ENCODE measurements at places on chromosomes 7 and 10.

DNA sequence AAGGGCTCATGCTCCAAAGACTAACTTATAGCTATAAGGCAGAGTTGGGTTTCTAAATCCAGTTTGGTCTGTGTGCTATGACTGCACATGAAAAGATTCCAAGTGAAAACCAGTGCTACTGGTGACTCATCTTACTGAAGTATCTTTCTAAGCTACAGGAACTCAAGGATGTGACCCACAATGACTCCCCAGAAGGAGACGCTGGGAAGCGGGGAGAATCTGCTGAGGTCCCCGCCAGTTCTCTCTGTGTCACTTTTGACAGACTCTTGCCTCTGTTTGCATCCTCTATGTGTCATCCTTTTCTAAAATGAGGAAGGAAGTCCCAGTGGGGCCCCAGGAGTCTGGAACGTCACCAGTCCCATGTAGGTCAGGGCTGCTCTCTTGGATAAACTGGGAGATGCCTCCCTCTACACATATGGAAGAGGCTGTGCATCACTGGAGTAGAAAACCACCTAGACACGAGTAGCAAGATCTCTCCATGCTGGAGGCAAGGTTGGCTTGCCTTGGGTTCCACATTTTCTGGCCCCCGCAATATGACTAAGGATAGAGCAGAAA is 28.8 kb upstream of the GPR26 start:
- no peak for DNase-seq

DNA sequence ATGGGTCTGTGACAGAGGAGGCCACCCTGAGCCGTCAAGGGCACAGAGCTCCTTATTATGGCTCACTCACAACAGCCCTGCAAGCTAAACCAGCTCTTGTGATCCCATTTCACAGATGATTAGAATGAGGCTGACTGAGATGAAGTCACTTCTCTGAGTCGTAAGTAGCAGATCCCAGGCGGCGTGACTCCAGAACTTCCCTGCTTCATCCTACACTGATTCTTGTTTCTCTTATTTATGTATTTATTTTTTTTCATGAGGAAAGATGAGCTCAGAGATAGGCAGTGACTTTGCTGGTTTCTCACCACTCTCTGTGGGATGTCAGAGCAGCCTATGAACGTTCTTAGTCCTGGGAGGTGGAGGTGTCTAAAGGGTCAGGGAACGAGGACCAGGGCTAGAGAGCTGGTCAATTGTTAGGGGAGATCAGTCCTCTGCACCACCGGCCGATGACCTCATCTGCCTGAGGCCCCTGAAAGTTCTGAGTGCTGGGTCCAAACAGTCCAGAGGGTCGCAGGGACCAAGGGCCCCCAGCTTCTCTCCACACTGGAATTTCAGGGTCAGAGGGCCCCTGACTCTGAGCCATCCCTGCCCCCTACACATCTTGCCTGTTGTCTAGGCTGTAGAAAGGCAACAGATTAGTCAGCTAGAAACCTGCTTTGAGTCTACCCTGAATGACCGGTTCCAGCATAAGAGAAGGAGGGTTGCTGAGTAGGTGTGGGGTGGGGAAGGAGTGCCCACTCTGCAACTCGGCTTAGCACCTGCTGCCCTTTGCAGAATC is 17.9 kb downstream of the CLRN3 start:
- no peak for DNase-seq

DNA sequence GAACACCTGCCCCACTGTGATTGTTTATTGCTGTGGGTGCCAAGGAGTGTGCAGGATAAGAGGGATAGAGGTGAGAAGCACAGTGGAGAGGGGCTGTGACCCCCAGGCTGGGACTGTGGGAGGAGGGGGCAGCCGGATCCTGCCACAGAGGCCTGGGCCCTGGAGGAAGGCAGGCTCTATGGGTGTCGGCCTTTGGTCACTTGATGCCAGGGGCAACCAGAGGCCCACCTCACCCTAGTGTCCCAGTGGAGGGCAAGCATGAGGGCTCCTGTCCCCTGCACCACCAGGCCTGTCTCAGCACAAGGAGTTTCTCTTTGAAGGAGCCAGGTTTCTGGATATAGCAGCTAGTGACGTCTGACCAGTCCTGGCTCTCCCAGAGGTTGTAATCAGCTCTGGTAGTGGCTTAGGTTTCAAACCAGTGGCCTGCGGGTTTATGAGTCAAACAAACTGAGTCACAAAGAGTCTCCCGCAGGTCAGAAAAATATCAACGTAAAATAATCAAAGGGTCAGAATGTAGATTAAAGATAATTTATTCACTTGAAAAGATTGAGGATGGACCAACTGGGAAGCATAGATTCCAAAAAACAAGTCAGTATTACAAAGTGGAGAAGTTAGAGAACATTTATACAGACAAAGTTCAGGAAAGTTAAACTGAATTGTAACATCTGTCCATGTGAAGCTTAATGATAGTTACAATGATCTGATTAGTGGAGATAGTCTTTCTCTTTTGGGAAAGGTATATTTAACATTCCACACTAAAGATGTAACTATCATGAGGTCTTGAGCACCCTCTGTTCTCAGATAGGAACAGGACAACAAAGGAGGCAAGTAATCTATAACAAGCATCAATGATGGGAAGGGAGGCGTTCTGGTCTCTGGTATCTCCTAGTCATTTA is 37.2 kb upstream of the ZNF488 start:
- peak; percentile 85 for DNase-seq

DNA sequence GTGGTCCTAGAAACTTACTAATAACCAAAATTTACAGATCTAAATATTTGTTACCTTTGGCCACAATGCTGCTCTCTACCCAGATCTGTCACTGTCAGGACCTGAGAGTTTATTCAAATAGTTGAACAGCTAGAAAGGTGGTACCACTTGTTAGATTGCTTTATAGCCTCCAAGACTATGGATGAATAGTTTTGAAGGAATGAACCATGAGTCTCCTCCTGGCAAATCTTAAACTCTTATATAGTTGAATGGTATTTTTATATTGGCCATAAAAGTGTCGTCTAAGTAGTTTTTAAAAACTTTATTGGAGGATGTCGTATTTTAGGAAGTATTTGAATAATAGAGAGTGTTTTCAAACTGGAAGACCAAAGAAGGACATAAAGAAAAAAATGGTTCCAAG is 178.7 kb downstream of the AHR start:
- no peak for DNase-seq

- no peak for DNase-seq
Observed at GRCh38 chr10:78518224-78518623, 484.6 kb downstream of the RPS24 start.

DNA sequence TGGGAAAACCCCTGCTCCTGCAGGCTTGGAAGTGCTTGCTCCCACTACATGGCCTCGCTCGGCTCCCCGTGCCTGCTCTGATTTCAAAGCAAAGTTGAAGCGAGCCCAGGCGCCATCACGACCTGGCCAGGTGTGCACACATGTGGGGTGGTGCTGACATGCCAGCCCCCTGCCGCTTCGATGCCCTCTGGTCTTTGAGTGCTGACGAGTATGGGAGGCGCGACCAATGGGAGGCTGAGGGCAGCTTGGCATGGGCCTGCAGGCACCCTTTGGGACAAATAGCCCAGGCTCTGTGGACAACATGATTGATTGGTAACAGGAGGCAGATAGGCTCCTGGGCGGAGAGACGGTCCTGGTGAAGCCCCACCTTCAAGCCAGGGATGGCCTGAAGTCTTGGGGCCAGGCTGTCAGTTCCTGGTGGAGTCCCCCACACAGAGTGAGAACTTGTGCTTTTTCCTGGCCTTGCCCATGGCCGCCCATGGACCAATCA is 252.4 kb upstream of the SEMA3A start:
- DNase-seq, result no peak

- no peak for DNase-seq
Observed at GRCh38 chr10:14477408-14477710, 146.6 kb upstream of the FRMD4A start.

GRCh38 chr7:115128154-115128553 is 206.3 kb downstream of the MDFIC start:
- DNase-seq, result no peak

- peak; percentile 75 for DNase-seq
Observed at GRCh38 chr10:75083972-75084833, 27.3 kb upstream of the SAMD8 start.

GRCh38 chr7:127940381-127941160 is 90.7 kb downstream of the LRRC4 start:
- DNase-seq, result peak; percentile 23

- no peak for DNase-seq
Observed at GRCh38 chr7:123824754-123825067, 20.3 kb upstream of the HYAL4 start.

DNA sequence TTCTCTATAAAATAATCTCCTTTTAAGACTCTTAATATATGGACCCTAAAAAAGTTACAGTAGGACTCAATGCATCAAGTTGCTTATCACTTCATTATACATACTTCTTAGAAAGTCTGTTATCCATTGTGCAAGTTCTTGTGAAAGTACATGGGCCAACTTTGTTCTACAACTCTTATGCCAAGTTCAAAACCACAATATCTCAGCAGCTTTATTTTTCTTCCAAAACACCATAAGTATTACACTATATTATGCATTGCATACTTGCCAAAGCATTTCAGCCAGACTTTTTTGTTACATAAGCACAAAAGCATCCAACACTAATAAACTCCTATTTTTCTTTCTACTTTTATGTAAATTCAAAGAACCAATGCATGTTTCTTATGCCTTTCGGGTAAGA is 94.4 kb downstream of the AHR start:
- DNase-seq, result peak; percentile 97

DNA sequence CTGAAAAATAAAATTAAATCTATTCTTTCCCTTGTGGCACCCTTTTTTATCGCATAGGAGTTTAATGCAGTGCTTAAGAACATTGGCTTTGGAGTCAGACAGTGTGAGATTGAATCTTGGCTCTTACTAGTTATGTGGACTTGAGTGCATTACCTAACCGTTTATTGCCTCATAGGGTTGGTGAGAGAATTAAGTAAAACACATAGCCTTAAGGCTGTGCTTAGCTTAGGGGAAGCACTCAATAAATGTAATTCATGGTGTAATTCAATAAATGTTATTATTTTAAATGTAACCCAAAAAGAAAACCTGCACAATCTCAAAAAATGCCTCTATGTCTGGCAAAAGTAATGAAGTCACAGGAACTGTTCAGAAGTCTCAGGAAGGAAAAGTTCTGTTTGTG is 2.7 kb downstream of the STK17A start:
- DNase-seq, result peak; percentile 93

- DNase-seq, result peak; percentile 90
Observed at GRCh38 chr10:15168786-15169554, 477 bp upstream of the NMT2 start.

- DNase-seq, result no peak
Observed at GRCh38 chr7:51785171-51785570, 468.6 kb upstream of the COBL start.

DNA sequence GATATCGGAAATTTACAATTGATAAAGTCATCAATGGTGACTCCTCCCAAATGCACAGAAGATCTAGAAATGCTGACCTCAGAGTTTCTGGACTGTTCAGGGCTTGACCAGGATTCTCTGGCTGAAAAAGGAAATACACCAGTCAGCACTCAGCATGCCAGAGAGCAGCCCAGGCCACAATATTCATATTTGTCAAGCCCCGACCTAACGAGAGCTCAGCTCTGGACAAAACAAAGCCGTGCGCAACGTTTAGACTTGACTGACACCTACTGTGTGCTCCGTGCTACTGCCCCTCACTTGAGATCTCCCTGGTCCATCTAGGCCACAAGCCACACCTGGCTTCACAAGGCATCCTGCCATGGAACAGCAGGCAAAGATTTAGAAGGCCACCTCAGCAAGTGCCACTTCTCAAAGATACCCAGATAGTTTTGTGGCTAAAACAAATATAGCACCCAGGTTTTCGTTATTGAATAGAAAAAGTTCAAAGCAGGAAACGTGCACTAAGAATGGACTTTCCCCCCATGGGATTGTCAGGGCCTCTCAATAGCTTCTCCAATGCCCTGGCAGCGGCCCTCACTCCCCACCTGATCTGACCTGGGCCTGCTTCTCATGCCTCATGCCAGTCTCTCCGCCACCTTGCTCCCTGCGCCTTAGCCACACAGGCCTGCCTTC is 218.3 kb downstream of the FAM107B start:
- DNase-seq, result peak; percentile 41

DNA sequence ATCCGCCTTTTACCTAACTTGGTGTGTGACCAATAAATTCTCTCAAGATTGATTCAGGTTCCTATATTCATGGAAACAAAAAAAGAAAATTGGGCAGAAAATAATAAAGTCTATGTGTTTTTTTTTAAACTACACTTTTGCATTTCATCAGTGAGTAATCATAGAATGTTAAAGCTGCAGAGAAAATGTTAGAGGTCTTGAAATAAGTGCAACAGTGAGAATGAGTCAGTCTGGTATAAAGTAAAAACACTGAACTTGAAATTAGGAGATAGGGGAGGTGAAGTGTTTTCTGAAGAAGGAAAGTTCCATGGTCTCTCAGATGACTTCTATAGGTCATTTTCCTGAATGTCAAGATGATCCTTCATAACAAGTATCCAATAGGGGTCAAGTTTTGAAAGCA is 202.6 kb upstream of the NRP1 start:
- peak; percentile 13 for DNase-seq

- DNase-seq, result no peak
Observed at GRCh38 chr7:26477381-26477990, 185.8 kb downstream of the SNX10 start.

DNA sequence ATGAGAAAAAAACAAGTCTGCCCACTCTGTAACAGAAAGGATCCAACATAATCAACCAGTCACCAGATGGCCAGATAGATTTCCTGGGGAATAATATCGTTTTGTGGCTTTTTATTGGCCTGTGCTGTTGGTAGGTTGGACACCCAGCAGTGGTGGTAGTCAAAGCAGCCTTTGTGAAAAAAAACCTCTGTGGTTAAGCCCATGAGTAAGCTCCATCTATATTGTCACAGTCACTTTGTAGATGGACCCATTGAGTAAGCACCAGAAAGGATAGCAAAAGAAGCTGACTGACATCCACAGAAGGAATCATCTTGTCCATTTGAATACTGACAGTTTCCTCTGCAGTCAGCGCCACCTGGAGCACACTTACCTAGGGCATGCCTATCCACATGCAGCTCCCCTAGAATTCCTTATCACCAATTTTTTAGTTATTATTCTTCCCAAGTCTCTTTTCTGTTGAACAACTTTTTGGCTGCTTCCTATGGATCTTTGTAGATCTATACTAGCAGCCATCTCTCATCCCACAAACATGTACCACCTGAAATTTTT is 96.9 kb downstream of the IQUB start:
- DNase-seq, result peak; percentile 9

DNA sequence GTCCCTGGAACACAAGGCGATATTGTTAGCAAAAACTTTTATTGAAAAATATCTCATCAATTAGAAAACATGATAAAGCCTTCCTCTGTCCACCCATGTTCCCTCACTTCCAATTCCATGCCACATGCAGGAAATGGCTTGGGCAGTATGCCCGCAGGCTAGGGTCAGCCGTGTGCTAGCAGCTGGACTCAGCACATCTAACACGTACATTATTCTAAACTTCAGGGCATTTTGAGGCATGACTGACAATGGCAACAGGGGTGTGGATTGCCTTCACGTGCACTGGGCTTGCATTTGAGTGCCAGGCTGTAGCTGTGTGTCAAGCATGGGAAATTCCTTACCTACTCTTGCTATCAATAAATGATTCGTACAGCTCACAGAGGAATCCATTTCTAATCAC is 642.1 kb downstream of the INHBA start:
- no peak for DNase-seq

GRCh38 chr7:17661982-17662585 is 278.2 kb downstream of the SNX13 start:
- DNase-seq, result peak; percentile 86
